ENCODE measurements at places on chromosomes 6 and 20. TPM values are rescaled to one million over a fixed set of nuclear protein-coding genes. Genes with fewer than 3 reads are reported as not detected.

The CBLN4 gene
- not detected for total RNA-seq

The ASF1A gene
- total RNA-seq: 18.7 TPM

The NR2E1 gene
- not detected for total RNA-seq

The TEAD3 gene
- total RNA-seq: 56.8 TPM

The TTK gene
- total RNA-seq: 3.7 TPM

The CPNE5 gene
- total RNA-seq: not detected

The XKR7 gene
- total RNA-seq: not detected

The CNPY3 gene
- total RNA-seq: 41.0 TPM

The HLA-DMB gene
- total RNA-seq: not detected

DNA sequence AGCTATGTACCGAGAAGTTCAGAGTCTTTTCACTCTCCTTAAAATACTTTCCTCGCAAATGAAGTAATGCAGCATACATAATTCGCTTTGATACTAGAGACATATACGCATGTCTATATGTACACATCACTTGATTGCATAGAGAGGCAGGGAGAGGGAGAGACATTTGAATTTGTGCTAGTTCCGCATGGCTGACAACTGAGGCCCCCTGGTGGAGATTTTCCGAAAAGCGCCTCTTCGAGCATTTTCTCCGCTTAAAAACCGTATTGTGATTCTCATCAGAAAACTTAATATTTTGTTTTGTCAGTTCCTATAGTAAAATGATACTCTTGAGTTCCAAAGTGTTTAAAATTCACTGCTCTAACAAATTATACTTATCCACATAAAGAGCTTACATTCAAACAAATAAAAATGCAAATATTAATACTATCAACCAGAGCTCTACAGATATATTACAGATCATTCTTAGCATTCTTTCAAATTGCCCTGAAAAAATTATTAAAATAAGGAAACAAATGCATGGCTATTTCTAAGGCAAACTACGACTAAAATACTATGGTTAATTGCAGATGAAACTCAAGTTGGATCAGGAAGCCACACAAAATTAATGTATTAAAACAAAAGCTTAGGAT, 637 bp downstream of the MYLK4 start:
- DNase-seq: no peak

- DNase-seq: no peak
These were observed 32.1 kb upstream of the RIN2 start for GRCh38 chr20:19725814-19726525.

DNA sequence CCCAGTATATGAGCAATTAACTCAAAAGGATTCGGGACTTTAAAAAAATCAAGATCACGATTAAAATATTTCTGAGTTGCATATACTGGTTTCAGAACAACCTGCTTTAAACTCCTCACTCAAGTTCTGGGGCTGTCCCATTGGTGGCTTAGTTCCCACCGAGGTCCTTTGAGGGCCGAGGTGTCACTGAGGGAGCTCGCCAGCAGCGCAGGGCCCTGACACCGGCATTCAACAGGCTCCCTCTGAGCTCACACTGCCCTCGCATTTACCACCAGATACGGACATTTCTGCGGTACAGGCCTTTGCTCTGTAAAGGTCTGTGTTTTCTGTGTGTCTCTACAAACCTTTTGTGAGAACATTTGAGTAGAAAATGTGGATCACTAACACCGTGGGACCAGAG, 24.4 kb upstream of the BNIP5 start:
- DNase-seq: no peak

DNA sequence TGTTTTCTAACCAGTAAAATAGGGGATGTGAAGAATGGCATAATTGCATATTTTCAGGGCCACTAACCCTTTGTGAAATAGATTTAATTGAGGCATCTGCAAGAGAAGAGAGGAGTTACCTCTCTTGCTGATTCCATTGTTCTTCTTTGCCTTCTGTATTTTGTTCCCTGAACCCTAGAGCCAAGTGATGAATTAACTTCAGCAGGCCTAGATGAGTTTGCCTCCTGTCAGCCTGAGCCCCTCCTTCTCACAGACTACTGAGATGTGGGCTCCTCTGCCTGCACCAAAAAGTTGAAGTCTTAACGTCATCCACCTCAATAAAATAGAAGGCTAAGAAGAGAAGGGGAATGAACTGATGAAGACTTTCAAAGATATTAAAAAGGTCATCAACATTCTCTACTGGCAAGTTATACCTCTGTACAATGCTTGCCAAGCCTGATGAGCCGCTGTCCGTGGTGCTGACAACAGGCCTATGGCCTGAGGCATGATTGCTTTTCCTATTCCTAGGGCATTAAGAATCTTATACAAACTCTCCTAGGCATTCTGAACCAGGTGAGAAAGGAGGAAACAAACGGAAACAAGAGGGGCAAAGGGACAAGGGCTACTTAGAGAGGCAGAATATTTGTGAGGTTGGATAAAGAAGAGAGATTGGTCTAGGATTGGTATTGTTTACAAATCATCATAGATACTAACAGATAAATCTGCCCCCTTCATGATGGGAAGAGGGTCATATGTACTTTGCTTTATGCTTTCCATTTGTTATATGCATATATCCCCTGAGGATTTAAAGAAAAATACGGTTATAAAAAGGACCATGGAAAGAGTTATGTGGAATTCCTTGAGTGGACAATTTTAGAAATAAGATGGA, 46.8 kb downstream of the CD24 start:
- DNase-seq: no peak

DNA sequence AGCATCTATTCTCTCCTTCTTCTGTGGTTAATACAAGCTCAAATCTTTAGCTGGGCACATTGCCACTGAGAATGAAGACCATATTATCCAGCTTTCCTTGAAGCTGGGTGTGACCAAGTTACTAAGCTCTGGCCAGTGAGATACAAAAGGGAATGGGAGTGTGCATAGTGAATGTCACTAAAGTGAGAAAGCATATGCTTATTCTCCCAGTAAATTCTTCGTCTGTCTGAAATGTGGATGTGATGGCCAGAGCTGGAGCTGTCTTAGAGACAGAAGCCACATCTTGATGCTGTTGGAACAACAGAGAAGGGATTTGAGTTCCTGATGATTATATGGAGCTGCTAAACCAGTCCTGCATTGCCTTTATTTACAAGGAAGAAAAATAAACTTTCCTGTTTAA, 60.1 kb downstream of the SESN1 start:
- DNase-seq: no peak

DNA sequence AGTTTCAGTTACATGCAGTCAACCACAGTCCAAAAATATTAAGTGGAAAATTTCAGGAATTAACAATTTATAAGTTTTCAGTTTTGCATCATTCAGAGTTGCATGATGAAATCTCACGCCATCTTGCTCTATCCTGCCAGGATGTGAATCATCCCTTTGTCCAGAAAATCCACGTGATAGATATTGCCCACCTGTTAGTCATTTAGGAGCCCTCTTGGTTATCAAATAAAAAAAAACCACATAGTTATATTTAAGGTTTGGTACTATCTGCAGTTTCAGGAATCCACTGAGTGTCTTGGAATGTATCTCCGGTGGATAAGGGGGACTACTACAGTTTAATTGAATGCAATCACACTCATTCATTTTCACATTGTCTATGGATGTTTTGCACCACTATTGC, 1249.0 kb upstream of the CITED2 start:
- DNase-seq: no peak

- DNase-seq: no peak
These were observed 62.9 kb upstream of the KCNG1 start for GRCh38 chr20:51085769-51086168.

DNA sequence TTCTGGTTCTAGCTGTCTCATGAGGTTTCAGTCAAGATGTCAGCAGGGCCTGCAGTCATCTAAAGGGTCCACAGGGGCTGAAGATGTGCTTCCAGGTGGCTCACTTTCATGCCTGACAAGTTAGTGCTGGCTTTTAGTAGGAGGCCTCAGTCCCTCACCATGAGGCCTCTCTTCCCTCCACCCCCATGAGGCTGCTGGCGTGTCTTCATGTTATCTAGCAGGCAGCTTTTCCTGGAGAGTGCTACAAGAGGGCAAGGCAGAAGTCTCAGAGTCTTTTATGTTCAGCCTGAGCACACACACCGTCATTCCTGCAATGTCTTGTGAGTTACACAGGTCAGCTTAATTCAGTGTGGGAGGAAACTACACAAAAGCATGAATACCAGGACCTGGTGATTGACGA, 769.9 kb downstream of the HDGFL1 start:
- DNase-seq: no peak

- no peak for DNase-seq
These were observed 41.1 kb upstream of the SPACA1 start for GRCh38 chr6:88006557-88006956.

DNA sequence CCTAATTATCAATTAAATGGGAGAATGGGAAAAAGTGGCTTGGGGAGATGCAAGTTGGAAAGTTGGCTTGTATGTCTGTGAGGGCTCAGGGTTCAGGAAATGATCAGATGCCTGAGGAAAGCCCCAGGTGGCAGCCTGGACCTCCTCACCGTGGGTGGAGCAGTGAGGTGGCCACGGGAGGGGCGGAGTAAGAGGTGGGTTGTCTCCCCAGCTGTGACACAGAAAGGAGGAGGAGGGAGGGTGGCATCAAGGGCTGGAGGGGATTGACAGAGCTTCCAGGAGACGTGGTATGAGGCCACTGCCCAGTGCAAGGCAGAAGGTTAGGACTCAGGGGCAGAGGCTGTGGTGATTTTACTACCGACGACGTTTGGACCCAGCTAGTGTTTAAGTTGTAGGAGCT, 672.2 kb downstream of the PRKN start:
- no peak for DNase-seq

GRCh38 chr6:157688275-157688959, 134.6 kb upstream of the SNX9 start:
- no peak for DNase-seq

DNA sequence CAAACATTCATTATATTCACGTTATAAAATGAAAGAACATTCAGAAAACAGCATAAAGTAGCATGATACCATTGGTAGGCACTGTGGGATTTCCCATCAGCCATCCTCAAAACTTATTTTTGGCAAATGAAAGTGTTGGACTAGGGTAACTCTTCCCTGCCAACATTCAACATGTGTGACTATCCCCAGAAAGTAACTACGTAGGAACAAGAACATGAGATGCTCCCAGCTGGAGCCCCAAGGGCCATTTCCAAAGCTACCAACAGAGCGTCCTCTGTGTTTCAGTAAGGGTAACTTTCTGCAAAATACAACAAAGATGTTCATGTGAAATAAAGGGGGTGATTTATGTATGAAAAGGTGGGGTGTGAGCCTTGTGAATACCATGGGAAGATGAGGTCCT, 28.4 kb upstream of the PTPN1 start:
- no peak for DNase-seq

DNA sequence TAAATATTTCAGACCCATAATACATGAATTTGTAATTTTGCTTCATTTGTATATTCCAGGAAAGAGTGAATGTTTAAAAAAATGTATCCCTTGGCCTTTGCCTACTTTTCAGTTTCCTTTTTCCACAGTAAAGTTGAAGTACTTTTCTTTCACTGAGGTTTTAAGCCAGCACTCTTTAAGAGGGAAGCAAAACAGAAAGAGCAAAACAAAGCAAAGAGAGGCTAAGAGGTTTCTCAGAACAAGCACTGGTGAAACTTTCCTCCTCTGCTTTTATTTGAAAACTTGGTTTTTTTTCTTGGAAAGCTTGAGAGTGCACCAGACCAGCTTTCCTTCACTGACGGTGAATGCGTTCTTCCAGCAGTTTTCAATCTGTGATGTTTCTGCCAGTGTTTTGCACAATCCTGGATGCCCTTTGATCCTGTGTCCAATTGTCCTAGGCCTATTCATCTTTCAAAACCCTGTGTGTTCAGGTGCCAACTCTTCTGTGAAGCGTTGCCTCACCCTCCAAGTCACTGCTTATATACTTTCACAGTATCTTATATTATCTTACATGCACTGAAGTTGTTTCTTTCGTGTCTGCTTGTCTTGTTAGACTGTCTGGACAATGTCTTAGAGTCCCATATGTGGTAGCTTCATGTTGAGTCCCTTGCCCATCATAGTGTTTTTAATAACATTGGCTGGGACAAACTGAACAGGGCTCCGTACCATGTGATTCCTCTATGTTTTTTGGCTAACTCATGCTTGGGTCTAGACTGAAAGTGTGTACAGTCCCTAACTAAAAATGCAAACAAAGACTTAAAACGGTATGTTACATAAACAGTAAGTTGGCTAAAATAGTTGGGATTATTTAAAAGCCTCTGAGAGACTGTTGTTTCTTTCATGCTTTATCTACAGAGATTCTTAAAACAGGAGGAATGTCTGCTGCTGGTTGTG, 1.9 kb downstream of the RNF217 start:
- DNase-seq: no peak

- DNase-seq: no peak
These were observed 256.9 kb upstream of the SASH1 start for GRCh38 chr6:148085631-148086331.

- peak; percentile 49 for DNase-seq
These were observed 168.2 kb upstream of the CST7 start for GRCh38 chr20:24780674-24781417.

DNA sequence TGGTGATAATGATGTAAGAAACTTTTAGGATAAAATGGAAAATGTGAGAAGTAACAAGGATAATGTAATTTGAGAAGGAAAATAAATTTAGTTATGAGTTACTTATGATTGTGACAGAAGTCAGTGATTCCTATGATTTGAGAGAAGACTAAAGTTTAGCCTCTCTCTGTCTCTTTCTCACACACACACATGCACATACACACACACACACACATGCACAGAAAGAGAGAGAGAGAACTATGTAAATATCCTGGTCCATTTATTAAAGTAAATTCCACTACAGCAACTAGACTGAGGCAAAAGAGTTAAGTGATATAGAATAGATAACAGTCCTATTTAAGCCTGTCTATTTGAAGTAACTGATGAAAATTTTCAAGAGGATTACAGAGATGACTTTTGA, 375.2 kb downstream of the CD109 start:
- DNase-seq: no peak

DNA sequence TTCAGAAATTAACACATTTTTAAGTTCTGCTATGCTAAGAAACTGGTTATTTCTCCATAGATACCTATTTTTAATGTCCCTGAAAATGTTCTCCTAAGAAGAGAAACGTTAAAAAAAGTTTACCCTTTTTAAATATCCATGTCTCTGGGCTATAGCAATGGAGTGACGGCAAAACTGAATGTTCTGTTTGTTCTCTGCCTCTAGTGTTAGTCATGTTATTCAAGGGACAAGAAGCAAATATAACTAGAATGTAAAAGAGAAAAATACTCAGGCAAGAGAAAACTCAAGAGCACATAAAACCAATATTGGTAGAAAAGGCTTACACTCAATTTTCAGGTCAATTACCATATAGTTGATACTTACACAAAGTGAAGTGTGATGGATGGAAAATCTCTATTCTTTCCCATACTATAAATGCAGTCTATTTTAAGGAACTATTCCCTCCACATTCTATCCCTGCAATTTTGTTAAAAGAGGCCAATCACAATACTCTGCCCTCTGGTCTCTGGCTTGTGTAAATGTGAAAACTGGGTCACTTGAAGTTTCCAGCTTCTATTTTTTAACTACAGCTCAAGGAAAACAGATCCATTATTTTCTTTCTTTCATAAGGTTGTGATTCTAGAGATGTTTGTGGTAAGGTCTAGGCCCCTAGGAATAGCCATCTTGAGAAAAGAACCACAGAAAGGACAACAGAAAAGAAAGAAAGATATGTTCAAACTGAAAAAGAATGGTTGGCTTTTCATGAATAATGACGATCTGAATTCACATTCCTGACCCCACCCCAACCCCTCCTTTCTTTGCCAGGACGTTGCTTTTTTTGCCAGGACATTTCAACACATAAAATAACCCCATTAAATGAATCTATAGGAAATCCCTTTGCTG, 200.3 kb upstream of the FAM83B start:
- no peak for DNase-seq
